ENCODE measurements at places on chromosomes 7 and 10.

DNA sequence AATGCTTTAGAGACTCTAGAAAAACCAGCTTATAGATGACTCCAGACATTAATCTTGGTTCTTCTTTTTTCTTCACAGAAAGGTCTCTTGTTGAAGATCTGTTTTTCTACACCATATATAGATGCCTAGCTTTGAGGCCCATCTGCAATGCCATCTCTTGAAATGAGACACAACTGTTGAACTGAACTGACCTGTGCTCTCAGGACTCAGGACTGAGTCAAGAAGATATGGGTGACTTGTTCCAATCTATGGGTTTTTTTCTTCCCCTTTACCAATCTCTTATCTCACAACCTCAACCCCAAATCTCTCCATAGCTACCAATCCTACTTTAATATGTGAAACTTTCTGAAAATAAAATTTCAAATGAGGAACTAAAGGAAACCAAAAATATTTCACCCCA lies 194.7 kb downstream of the SNX13 start:
- H3K36me3 ChIP-seq: no peaks in the 10 kb centered on the region
- no peaks in the 10 kb centered on the region for H3K4me1 ChIP-seq
- no peak overlapping the region for H3K27ac ChIP-seq
- no peak overlapping the region for H3K4me3 ChIP-seq

DNA sequence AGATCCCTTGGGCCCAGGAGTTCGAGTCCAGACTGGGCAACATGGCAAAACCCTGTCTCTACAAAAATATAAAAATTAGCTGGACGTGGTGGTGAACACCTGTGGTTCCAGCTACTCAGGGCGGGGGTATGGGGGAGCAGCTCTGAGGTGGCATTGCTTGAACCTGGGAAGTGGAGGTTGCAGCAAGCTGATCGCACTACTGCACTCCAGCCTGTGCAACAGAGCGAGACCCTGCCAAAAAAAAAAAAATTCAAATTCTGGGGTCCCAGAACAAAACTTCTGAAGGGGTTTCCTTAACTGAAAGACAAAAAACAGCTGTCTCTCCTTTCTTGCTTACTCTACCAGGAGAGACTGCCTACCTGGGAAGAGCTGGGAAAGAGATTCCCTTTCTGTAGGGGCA lies 27.0 kb downstream of the DNMBP start:
- no peak for DNase-seq
- H3K4me1 ChIP-seq: peaks cover 40% of the 10 kb centered on the region
- H3K4me3 ChIP-seq: no peak overlapping the region
- no peaks in the 10 kb centered on the region for H3K27me3 ChIP-seq

DNA sequence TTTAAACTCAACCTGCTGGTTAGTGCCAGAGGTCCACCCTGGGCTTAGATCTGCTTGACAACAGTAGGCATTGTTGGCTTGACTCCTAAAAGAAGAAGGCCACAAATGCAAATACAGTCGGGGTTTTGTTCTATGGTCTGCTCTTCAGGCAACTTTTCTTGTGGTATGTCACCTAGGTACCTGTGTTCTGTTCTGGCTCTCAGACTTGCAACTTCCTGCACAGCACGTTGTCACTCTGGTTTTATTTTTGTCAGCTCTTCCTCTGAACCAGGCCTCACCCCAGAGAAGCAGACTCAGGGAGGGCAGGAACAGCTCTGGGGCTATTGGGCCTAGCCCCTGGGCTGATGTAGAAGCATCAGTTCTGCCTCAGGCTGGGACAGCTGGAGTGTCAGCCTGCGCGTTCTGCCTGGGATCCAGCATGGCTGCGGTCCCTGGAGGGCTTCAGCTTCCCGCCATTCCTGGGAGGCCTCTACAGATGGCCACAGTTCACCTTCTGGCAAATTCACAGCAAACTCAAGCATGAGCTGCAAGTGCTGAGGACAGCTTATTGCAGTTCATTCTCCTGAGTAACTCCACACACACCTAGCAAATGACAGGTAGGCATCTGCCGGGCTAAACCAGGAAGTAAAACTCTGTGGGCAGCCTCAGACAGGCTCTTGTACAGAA lies 11.0 kb upstream of the PDCD4 start:
- peaks cover 3% of the 10 kb centered on the region for H3K27me3 ChIP-seq
- H3K36me3 ChIP-seq: no peaks in the 10 kb centered on the region
- H3K27ac ChIP-seq: no peak overlapping the region
- H3K4me3 ChIP-seq: no peak overlapping the region
- H3K4me1 ChIP-seq: peaks cover 35% of the 10 kb centered on the region

GRCh38 chr7:157412491-157413180 lies 75.8 kb downstream of the DNAJB6 start:
- peaks cover 29% of the 10 kb centered on the region for H3K4me1 ChIP-seq
- DNase-seq: no peak
- H3K27me3 ChIP-seq: peaks cover 3% of the 10 kb centered on the region

GRCh38 chr10:33325929-33326328 lies 8.5 kb downstream of the NRP1 start:
- H3K27me3 ChIP-seq: no peaks in the 10 kb centered on the region
- H3K27ac ChIP-seq: peak overlapping the region; percentile 69
- DNase-seq: peak; percentile 5
- peaks cover 92% of the 10 kb centered on the region for H3K36me3 ChIP-seq

GRCh38 chr7:6650521-6651011 lies 13.4 kb downstream of the ZNF316 start:
- peaks cover 42% of the 10 kb centered on the region for H3K36me3 ChIP-seq
- H3K27me3 ChIP-seq: no peaks in the 10 kb centered on the region
- H3K4me3 ChIP-seq: no peak overlapping the region
- peaks cover 14% of the 10 kb centered on the region for H3K4me1 ChIP-seq
- no peak for DNase-seq
- no peak overlapping the region for H3K27ac ChIP-seq

GRCh38 chr10:126420567-126421300 lies 32.5 kb upstream of the ADAM12 start:
- peaks cover 7% of the 10 kb centered on the region for H3K4me1 ChIP-seq
- DNase-seq: no peak
- H3K36me3 ChIP-seq: peaks cover 7% of the 10 kb centered on the region
- H3K27me3 ChIP-seq: no peaks in the 10 kb centered on the region
- H3K4me3 ChIP-seq: no peak overlapping the region

DNA sequence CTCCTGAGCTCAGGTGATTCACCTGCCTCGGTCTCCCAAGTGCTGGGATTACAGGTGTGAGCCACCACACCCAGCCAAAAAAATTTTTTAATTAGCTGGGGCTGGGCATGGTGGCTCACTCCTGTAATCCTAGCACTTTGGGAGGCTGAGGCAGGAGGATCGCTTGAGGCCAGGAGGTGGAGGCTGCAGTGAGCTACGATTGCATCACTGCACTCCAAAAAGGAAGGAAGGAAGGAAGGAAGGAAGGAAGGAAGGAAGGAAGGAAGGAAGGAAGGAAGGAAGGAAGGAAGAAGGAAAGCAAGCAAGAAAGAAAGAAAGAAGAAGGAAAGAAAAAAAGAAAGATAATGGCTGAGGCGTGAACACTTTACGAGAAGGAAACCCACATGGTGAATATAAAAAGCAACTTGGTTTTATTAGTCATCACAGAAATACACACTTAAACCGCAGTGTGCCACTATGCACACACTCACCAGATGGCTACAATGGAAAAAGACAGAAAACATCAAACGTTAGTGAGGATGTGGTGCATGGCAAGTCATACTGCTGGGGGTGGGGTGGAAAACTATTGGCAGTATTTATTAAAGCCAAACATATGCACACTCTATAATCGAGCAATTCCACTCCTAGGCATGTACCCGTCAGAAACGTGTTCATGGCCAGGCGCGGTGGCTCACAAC lies 4.4 kb upstream of the CCL26 start:
- peaks cover 38% of the 10 kb centered on the region for H3K4me1 ChIP-seq
- DNase-seq: no peak
- H3K36me3 ChIP-seq: peaks cover under 1% of the 10 kb centered on the region
- H3K27ac ChIP-seq: no peak overlapping the region
- H3K27me3 ChIP-seq: peaks cover 7% of the 10 kb centered on the region

DNA sequence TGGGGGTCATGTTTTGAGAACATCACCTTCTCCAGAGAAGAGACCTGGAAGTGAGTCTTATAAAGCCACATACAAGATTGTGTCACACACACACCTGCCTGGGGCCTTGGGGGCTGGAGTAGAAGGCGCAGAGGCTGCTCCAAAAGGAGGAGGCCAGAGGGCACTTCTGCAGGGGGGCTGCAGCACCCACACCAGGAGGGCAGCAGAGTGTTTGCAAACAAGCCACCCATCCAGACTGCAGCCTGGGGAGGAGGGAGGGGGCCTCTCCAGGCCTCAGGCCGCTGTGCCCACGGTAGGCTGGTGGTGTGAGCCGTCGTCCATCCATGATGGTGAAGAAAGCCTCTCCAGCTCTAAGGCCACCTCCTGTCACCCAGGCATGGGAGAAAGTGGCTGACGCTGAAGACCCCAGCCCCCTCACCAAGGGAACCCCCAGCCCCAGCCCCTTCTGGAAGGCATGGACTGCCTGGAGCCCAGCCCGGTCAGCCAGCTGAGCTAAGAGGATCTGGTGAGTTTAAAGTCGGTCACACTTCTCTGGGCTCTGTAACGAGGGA lies 77.5 kb downstream of the FOXL3 start:
- no peak for DNase-seq
- H3K4me1 ChIP-seq: peaks cover 42% of the 10 kb centered on the region
- peaks cover 10% of the 10 kb centered on the region for H3K27me3 ChIP-seq
- no peak overlapping the region for H3K4me3 ChIP-seq
- H3K36me3 ChIP-seq: no peaks in the 10 kb centered on the region

DNA sequence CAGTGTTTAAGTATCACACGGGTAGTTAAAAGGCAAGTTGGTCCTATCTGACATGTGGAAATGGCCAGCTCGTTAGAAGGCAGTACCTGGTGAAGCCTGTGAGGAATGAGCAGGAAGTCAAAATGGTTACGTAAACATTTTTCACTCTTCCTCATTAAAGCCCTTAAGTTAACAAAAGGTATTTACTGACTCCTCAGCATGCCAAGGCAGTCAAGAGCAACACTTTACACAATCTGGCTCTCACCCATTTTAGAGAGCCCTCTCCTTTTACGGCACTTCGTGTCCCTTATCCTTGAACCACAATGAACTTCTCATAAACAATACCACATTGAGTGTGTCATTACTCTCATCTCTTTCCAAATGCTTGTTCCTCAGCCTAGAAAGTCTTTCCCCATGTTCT lies 11.0 kb upstream of the RSBN1L start:
- H3K4me1 ChIP-seq: peaks cover 33% of the 10 kb centered on the region
- H3K4me3 ChIP-seq: no peak overlapping the region
- peak overlapping the region; percentile 34 for H3K27ac ChIP-seq
- DNase-seq: no peak
- H3K27me3 ChIP-seq: no peaks in the 10 kb centered on the region

DNA sequence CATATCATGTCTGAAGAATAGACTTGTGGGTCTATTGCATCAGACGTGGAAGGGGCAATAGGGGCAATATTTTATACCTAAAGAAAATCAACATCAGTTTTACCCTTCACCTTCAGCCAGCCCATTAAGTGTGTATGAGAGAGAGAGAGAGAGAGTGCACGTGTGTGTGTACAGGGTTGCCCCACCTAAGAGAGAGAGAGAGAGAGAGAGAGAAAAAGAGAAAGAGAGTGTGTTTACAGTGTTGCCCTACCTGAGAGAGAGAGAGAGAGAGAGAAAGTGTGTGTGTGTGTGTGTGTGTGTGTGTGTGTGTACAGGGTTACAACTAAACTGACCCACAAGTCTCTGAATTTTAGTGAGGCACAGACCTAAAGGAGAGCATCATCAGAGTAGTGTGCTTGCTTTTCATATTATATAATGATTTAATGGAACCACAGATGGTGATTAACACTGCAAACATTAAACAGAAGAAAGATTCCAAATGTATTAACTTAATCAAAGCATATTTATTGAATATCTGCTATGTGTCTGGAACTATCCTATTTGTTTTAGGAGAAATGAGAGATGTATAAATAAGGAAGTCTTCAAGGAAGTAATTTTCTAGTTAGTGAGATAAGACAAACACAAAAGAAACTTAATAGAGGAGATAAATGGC lies 66.8 kb downstream of the CD36 start:
- no peaks in the 10 kb centered on the region for H3K36me3 ChIP-seq
- no peak overlapping the region for H3K4me3 ChIP-seq
- DNase-seq: no peak
- H3K27me3 ChIP-seq: peaks cover 2% of the 10 kb centered on the region
- no peak overlapping the region for H3K27ac ChIP-seq
- peaks cover 15% of the 10 kb centered on the region for H3K4me1 ChIP-seq

DNA sequence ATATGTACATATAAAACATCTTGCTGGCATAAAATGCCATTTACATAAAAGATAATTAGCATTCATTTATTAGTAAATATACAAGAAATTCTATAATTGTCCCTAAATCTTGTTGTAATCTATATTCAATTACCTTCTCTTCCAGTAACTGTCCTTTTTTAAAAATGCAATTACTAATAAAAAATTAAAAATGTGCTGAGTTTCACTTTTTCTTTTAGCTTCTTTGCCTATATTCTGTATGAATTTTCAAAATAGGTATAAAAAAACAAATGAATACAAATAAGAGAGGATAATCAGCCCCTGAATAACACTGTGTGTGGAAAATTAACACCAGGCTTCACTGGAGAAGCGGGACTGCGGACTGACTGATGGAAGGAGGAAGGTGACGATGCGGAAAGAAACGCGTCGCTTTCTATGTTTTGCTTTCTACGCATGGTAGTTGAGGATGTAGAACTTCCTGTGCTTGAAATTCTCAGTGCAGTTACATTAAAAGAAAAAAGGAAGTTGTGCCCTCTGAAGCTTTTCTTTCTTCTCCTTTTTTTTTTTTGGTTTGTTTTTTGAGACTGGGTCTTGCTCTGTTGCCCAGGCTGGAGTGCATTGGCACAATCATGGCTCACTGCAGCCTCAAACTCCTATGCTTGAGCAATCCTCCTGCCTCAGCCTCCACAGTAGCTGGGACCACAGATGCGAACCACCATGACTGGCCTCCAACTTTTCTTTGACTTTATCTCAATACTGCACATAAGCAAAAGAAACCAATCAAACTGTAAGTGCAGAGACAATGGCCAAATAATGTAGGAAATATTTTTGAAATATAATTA lies 7.4 kb upstream of the ZMYND11 start:
- H3K27ac ChIP-seq: no peak overlapping the region
- no peak overlapping the region for H3K4me3 ChIP-seq
- H3K4me1 ChIP-seq: peaks cover 22% of the 10 kb centered on the region
- H3K27me3 ChIP-seq: peaks cover 5% of the 10 kb centered on the region
- DNase-seq: no peak
- peaks cover 5% of the 10 kb centered on the region for H3K36me3 ChIP-seq

GRCh38 chr7:37488163-37488764 lies 39.6 kb upstream of the ELMO1 start:
- DNase-seq: no peak
- peaks cover 8% of the 10 kb centered on the region for H3K27me3 ChIP-seq
- H3K4me1 ChIP-seq: peaks cover 3% of the 10 kb centered on the region

- peaks cover 5% of the 10 kb centered on the region for H3K4me1 ChIP-seq
- H3K36me3 ChIP-seq: no peaks in the 10 kb centered on the region
- H3K4me3 ChIP-seq: no peak overlapping the region
These were observed 82.8 kb upstream of the ADO start for GRCh38 chr10:62721687-62722086.

Measured in nephron progenitor cell (in vitro differentiated cells).